Fibroblast of upper back skin (primary cell): ENCODE measurements at places on chromosomes 5 and 9.

DNA sequence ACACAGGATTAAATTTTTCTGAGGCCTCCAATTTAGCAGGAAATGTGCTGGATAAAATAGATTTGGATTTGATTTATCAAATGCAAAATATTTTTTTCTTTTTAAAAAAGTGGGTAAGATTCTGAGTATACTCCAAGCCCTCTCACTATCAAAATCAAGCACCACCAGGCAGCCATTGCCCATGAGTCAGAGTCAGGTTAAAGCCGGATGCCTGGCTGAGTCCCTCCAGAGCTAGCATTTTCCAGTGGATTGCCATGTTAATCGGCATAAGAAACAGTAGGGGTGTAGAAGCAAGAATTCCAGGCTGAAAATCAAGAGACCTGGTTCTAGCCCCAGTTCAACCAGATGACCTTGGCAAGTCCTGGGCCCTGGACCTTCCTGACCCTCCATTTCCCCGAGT, 85.3 kb downstream of the FAM114A2 start:
- DNase-seq = peak; percentile 17

DNA sequence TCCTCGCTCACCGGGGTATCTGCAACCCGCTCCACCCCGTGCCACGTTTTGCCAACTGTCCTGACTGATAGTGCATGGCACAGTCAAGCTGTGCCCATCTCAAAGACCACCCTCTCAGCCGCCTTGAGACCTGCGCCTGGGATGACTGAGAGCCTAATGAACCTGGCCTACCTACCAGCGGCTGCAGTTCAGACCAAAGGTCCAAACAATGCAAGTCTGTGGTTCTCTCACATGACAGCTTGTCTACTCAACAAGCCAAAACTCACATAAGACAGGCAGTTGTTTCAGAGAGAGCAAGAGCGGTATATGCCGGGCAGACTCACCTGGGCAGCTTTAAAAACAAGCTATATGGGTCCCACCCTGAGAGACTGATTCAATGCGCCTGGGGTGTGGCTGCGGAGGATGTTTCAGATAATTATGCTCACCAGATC, 70.5 kb downstream of the EPB41L4B start:
- DNase-seq = no peak

GRCh38 chr5:144484124-144484897, 313.6 kb downstream of the KCTD16 start:
- DNase-seq = peak; percentile 74

GRCh38 chr9:91033797-91034196, 232.2 kb downstream of the SYK start:
- no peak for DNase-seq

DNA sequence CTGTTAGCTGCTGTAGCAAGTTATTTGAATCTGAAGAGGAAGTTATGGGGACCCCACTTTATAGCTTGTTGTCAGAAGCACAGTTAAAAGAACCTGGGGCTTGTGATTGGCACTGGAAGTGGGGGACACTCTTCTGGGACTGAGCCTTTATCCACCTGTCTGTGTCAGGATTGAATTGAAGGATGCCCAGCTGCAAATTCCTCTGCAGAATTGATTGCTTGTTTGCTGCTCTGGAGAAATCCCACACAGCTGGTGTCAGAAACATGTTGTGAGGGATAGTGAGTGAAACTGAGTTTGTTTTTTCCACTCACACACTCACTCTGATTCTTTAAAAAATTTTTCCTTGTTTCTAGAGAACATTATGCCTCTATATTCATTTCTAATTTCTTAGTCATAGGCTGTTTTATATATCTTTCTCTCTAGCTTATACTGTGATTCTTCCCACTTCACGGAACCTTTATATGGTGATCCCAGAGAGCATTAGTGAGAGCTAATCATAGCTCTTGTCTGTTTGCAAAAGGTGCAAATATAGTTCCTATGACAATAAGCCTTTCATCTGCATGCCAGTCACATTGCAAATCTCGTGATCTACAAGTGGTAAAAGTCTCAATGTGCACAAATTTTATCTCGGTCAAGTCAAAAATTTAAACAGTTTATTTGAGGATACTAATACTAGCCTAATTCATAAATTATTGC, 188.5 kb upstream of the EDIL3 start:
- DNase-seq = no peak

- peak; percentile 17 for DNase-seq
Measured at GRCh38 chr9:5425006-5425628, 12.6 kb downstream of the PLGRKT start.

DNA sequence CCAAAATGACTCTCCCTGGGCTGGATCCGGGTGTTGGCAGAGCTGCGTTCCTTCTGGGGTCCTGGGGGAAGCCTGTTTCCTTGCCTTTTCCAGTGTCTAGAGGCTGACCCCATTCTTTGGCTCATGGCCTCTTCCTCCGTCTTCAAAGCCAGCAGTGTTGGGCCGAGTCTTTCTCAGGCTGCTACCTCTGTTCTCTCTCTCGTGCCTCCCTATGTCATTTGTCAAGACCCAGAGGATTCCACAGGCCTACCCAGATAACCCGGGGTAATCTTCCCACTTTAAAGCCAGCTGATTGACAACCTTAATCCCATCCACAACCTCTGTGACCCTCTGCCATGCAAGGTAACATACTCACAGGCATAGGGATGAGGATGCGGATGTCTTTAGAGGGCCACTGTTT, 55.0 kb upstream of the KCNMB1 start:
- no peak for DNase-seq

GRCh38 chr5:61141801-61142200, 20.5 kb downstream of the SMIM15 start:
- no peak for DNase-seq
